ENCODE measurements at places on chromosomes 5 and 9.

DNA sequence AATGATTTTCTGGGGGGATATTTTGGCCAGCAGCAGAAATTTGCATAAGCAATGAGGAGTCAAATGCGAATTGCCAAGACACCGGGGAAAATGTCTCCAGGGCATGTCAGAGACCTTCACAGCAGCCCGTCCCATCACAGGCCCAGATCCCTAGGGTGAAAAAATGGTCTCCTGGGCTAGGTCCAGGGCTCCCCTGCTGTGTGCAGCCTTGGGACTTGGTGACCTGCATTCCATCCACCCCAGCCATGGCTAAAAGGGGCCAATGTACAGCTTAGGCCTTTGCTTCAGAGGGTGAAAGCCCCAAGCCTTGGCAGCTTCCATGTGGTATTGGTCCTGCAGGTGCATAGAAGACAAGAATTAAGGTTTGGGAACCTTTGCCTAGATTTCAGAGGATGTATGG is 534.5 kb upstream of the MEF2C start:
- no peak for DNase-seq

GRCh38 chr5:133843911-133844310 is 124.5 kb downstream of the C5orf15 start:
- DNase-seq, result no peak

GRCh38 chr5:97165726-97166125 is 17.3 kb downstream of the RIOK2 start:
- no peak for DNase-seq

DNA sequence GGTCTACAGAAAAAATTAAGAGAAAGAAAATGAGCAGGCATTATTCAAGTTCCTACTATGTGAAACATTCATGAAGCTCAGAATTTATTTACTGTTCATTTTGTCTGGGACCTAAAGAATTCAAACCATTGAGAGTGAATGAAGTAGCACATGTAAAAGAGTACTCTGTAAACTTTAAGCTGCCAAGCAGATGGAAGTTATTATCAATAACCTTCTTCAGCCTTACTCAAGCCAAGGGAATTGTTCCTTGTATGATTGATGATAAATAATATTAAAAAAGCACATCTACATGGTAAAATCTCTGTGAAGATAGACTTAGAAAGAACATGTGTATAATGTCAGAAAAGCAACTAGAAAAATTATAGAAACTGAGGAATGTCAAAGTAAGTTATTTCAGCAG is 17.8 kb upstream of the GLIS3 start:
- no peak for DNase-seq

- DNase-seq, result no peak
These were observed 229.5 kb upstream of the PAPPA start for GRCh38 chr9:115923903-115924668.

- DNase-seq, result no peak
These were observed 89.7 kb downstream of the MLLT3 start for GRCh38 chr9:20532584-20532983.

DNA sequence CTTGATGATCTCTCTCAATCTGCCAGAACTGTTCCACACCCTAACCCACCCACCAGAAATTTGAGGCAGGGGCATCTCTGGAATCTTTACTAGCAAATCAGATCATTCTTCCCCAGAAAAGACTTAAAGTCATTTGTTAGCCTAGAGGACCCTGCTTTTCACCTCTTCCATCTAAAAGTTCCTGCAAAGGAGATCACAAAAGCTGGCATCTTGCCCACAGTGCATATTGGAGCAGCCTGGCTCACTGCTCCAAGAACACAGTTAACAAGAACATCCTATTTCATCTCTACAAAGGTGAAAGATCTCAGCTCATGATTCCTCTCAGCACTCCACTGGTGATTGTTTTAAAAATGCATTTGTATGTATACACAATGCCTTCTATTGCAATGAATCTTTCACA is 36.3 kb downstream of the GABRP start:
- no peak for DNase-seq

DNA sequence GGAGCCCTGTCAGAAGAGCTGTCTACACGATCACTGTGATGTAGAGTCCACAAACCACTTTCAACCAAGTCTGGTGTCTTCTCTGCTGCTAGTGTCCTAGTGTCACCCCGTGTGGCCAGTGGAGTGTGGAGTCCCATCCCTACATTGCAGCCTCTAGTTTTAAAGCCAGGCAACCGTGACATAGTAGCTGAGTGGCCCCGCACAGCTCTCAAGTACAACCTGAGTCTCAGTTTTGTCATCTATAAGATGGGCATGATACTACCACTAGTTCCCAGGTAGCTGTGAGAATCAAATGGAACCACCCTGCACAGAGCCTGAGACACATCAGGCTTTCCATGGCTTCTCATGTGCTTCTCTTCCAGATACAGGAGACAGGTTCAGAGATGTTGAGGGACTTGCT is 43.2 kb upstream of the AKNA start:
- DNase-seq, result no peak

DNA sequence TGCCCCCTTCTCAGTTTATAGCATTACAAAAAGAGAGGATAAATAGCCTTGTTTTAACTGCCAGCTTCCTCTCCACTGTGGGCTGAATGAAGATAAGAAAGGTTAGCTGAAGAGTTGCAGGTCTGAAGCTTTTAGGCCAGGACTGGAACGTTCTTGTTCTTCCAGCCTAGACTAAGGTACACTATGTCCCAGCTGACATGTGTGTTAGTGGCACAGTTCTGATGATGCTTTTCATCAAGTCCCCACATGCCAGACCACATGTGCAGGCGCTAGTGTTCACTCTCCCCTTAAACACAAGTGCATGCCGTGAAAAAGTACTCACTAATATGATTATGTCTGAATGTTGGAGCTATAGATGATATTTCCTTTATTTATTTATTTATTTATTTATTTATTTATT is 40.7 kb downstream of the STXBP1 start:
- no peak for DNase-seq

GRCh38 chr9:38694676-38695075 is 25.3 kb downstream of the FAM240B start:
- DNase-seq, result no peak

GRCh38 chr5:154860123-154860522 is 1.7 kb downstream of the CNOT8 start:
- DNase-seq, result peak; percentile 69

DNA sequence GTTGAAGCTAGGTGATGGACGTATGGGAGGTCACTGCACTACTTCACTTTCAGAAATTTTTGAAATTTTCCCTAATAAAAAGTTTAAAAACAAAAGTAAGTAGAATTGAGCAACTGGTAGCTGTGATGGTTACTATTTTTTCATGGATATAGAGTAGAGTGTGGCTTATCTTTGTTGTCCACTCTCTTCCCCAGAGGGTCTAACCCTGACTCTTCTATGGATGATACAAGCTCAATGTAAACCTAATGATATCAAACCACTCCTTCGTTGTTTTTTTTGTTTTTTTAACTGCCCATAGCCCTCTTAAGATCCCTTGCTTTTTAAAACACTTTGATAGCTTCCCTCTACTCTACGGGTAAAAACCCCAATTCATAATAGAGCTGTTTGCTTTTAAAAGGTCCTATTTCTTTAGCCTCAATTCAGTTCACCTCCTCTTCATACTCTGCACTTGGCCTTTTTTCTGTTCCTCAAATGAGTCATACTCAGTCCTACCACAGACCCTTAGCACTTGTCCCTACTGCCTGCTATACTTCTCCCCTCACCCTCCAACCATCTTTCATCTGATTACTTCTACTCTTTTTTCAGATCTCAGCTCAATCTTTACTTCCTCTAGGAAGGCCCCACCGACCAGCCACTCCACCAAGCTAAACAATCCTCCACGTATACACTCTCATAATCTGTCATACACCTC is 2.6 kb downstream of the HDAC3 start:
- DNase-seq, result no peak

GRCh38 chr9:84371737-84372136 is 31.2 kb upstream of the SLC28A3 start:
- DNase-seq, result no peak

GRCh38 chr5:133227897-133228296 is 176.1 kb downstream of the HSPA4 start:
- DNase-seq, result no peak

DNA sequence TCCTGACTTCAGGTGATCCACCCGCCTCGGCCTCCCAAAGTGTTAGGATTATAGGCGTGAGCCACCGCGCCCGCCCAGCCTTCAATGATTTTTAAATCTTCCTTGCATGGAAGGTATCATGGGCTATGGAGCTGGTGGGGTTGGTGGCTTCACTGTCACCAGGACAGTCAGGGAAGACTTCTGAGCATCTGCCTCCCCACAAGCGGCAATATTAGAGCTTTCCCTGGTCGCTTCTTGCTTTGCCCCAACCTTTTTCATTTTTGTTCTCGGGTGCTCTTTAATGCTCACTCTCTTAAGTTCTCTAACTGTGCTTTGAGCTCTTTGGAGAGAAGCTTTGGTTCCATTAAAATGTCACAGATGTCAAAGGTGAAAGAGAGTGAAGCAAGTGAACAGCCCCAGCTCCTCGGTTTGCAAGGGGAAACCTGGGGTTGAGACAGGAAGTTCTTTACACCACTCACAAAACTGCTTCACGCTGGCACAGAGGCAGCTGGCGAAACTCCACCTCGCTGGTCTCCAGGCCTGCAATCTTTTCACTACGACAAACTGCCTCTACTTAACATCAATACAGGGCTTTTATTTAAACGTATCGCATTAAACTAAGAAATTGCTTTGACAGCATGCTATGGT is 142.5 kb upstream of the RETREG1 start:
- no peak for DNase-seq

DNA sequence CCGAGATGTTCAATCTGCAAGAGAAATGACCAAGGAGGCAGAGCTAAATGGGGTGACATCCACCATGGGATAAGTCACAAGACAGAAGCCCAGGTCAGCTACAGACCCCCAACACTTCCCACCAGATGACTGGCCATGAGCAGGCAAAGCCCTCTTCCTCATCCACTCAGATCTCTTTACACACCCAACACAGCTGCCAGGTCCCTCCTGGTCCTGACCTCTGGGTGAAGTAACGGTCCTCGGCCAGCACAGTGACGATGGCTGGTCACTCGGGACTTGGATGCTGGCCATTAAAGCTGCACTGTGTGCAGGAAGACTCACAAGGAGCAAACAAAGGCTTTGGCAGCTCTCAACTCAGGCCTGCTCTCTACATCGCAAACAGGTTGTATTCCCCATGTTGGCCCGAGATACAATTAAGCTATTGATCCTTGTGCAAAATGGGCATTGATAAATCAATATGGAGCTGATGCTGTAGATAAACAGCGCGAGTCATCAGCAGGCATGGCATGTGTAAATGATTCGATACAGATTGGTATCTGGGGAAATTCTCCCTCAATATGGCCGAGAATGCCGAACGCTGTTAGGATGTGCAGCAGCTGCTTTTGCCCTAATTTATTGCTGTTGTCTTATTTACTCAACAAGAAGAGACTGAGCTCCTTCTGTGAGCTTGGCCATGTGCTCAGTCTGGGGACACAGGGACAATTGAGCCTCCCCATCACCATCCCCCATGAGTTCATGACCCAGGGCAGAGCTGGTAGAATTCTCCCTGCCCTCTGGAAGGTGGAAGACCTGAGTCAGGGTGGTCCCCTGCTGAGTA is 98.7 kb downstream of the C5orf15 start:
- peak; percentile 71 for DNase-seq

DNA sequence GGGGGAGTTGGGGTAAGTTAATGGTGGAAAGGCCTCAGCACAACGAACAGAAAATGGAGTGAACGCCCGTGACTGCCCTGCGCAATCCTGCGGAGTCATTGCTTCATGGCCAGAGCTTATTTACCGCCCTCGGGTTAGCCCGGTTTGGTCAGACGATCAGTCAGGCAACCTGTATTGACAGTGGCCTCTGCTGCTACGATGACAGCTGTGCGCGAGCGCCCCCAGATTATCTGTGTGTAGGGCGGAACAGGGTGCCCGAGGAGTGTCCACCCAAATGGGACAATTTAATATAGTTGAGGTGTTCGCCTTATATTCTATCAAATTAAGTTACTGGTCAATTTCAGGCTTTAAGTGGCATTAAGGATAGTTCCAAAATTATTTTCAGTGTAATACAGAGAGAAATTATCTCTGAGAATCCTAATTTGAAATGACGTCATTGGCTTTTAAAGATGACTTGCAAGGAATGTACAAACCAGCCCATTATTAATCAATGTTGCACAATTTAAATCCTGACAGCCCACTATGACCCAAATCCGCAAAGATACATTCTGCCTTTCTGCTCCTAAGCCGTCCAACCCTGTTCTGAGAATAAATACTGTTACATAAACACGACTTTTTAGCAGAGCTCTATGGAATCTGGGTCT is 879 bp upstream of the UBQLN1 start:
- peak; percentile 56 for DNase-seq

- DNase-seq, result no peak
These were observed 94.9 kb upstream of the ACOT12 start for GRCh38 chr5:81488862-81489261.

GRCh38 chr5:132853790-132854189 is 12.5 kb downstream of the GDF9 start:
- DNase-seq, result no peak

DNA sequence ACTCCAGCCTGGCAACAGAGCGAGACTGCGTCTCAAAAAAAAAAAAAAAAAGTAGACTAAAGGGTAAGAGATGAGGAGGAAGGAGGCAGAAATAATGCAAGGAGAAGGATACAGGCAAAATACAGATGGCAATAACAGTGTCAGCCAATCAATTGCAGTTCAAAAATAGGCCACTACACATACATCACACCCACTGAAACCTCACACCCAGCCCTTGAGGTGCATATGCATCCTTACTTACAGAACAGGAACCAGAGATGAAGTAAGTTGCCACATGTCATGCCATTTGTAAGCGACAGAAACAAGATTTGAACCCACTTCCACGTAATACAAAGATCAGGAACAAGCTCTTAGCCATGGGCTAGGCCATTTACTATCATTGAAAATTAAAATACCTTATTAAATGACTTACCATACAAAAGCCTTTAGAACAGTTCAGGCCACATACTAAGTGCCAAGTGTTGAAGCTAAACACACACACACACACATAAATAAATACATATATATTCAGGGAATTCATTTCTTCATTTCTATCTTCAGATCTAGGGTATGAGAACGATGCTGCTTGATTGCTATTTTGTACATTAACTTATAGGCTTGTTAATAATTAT is 98.4 kb downstream of the FNBP1 start:
- no peak for DNase-seq

GRCh38 chr5:126066836-126067235 is 356.4 kb upstream of the GRAMD2B start:
- DNase-seq, result no peak

- DNase-seq, result no peak
These were observed 25.5 kb upstream of the STXBP1 start for GRCh38 chr9:127586537-127586936.

All from ascending aorta (tissue), 2 donors.